ENCODE measurements at places on chromosomes 11 and 22.

GRCh38 chr11:31823644-31824331 lies 12.7 kb upstream of the PAX6 start:
- no peak for DNase-seq
- no peak overlapping the region for H3K4me3 ChIP-seq
- no peaks in the 10 kb centered on the region for H3K4me1 ChIP-seq

GRCh38 chr11:69599502-69599901 lies 41.5 kb upstream of the CCND1 start:
- no peak overlapping the region for H3K27ac ChIP-seq
- no peak for DNase-seq
- no peak overlapping the region for H3K4me3 ChIP-seq
- no peaks in the 10 kb centered on the region for H3K36me3 ChIP-seq
- no peaks in the 10 kb centered on the region for H3K4me1 ChIP-seq
- H3K27me3 ChIP-seq: no peaks in the 10 kb centered on the region

- no peak for DNase-seq
- H3K27ac ChIP-seq: no peak overlapping the region
- H3K4me3 ChIP-seq: no peak overlapping the region
- H3K27me3 ChIP-seq: no peaks in the 10 kb centered on the region
- H3K4me1 ChIP-seq: peaks cover 4% of the 10 kb centered on the region
Observed at GRCh38 chr11:59198726-59199125, 14.0 kb downstream of the MPEG1 start.

- no peaks in the 10 kb centered on the region for H3K4me1 ChIP-seq
- no peak for DNase-seq
- no peak overlapping the region for H3K27ac ChIP-seq
- no peak overlapping the region for H3K4me3 ChIP-seq
- no peaks in the 10 kb centered on the region for H3K27me3 ChIP-seq
Observed at GRCh38 chr11:129425214-129425613, 49.6 kb downstream of the BARX2 start.

- peaks cover 22% of the 10 kb centered on the region for H3K4me1 ChIP-seq
- peak; percentile 8 for DNase-seq
- no peaks in the 10 kb centered on the region for H3K27me3 ChIP-seq
- H3K36me3 ChIP-seq: no peaks in the 10 kb centered on the region
- H3K4me3 ChIP-seq: no peak overlapping the region
Observed at GRCh38 chr11:119322360-119322739, 5.4 kb upstream of the MCAM start.

DNA sequence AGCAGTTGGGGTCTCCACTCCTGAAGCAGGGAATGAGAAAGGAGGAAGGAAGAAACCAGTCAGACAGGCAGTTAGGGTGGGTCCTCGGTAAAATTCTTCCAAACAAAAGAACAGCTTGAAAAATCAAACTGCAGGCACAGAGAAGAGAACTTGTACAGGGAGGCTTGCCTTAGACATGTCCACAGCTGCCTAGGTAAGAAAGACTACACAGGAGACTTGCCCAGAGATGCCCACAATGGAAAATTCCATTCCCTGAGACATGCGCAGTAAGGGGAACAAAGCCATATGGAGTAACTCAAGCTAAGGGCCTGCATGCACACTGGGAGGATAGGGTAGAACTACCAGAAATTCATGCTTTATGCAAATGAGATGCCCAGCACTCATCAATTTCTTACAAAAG lies 9.8 kb downstream of the KCNJ11 start:
- no peaks in the 10 kb centered on the region for H3K4me1 ChIP-seq
- H3K27me3 ChIP-seq: no peaks in the 10 kb centered on the region
- H3K4me3 ChIP-seq: no peak overlapping the region
- H3K36me3 ChIP-seq: no peaks in the 10 kb centered on the region
- DNase-seq: no peak
- H3K27ac ChIP-seq: no peak overlapping the region

All from fibroblast of lung (primary cell).